Epithelial cell of umbilical artery (primary cell): ENCODE measurements at places on chromosomes 16 and 17. TPM values are rescaled to one million over a fixed set of nuclear protein-coding genes. Genes with fewer than 3 reads are reported as not detected.

Gene MCRIP2
- total RNA-seq: 22.6 and 23.7 TPM in 2 replicates

Gene TP53TG3F
- not detected in 2 replicates for total RNA-seq

Gene CRYM
- total RNA-seq: not detected in 2 replicates

Gene EPX
- total RNA-seq: not detected in 2 replicates

Gene MYH2
- total RNA-seq: not detected in 2 replicates

Gene DNAAF8
- total RNA-seq: 0.32 and 0.46 TPM in 2 replicates

Gene PPL
- under 0.01 and 0.46 TPM in 2 replicates for total RNA-seq

Gene GAS7
- under 0.01 and 0.32 TPM in 2 replicates for total RNA-seq

Gene PARD6A
- total RNA-seq: 1.6 and 5.3 TPM in 2 replicates

Gene GEMIN4
- 16.6 and 20.5 TPM in 2 replicates for total RNA-seq

Gene KRTAP4-3
- total RNA-seq: not detected in 2 replicates

Gene EFNB3
- 0.15 and 0.97 TPM in 2 replicates for total RNA-seq

Gene KCTD19
- 0.61 TPM in 1 of 2 replicates, not detected in the other for total RNA-seq

Gene MIF4GD
- 10.4 and 13.4 TPM in 2 replicates for total RNA-seq

Gene KRT24
- total RNA-seq: not detected in 2 replicates

Gene HIGD1B
- total RNA-seq: not detected in 2 replicates

Gene C16orf46
- total RNA-seq: 0.32 and 0.46 TPM in 2 replicates

Gene PRKCB
- total RNA-seq: 1.7 TPM in 1 of 2 replicates, not detected in the other

Gene C17orf75
- 16.6 and 22.0 TPM in 2 replicates for total RNA-seq

Gene SLC5A11
- total RNA-seq: under 0.01 TPM in 1 of 2 replicates, not detected in the other

Gene ADAD2
- total RNA-seq: not detected in 2 replicates

Gene HOXB2
- 3.3 and 5.8 TPM in 2 replicates for total RNA-seq

Gene QRICH2
- total RNA-seq: 1.9 and 2.7 TPM in 2 replicates
